ENCODE measurements at places on chromosomes 12 and 14.

GRCh38 chr12:25372969-25373817 is 122.5 kb upstream of the KRAS start:
- no peak for DNase-seq

- no peak for DNase-seq
These were observed 191.2 kb upstream of the PLXNC1 start for GRCh38 chr12:93957168-93957567.

- DNase-seq = no peak
These were observed 5.0 kb downstream of the PPTC7 start for GRCh38 chr12:110577864-110578693.

- no peak for DNase-seq
These were observed 1127.0 kb downstream of the GALC start for GRCh38 chr14:86865934-86866333.

DNA sequence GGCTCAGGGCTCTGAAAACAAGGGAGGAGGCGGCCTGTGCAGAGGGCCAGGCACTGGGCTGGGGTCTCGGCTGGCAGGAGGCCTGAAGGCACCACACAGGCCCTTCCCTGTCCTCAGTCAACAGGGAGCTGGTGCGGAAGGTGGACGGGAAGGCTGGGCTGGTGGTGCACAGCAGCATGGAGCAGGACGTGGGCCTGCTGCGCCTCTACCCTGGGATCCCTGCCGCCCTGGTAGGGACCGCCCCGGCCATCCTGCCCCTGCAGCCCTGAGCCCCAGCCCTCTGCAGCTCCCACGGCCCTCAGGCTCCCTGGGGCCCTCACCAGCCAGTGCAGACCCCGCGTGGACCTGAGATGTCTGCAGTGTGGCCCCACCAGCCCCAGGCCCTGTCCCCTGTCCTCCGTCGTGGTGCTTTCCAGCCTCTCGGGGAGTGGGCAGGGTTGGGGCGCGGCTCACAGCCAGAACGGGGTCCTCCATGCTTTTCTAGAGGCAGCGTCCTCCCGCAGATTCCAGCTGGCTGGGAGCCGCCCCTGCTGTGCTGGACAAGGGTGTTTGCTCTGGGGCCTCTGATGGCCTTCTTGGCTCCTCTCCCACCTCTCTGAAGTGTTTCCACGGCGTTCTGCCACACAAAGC is 18.1 kb downstream of the ASPG start:
- no peak for DNase-seq

- no peak for DNase-seq
These were observed 32.1 kb upstream of the HECTD1 start for GRCh38 chr14:31239741-31240140.

GRCh38 chr12:2449586-2449985 is 345.2 kb upstream of the FKBP4 start:
- DNase-seq = no peak

DNA sequence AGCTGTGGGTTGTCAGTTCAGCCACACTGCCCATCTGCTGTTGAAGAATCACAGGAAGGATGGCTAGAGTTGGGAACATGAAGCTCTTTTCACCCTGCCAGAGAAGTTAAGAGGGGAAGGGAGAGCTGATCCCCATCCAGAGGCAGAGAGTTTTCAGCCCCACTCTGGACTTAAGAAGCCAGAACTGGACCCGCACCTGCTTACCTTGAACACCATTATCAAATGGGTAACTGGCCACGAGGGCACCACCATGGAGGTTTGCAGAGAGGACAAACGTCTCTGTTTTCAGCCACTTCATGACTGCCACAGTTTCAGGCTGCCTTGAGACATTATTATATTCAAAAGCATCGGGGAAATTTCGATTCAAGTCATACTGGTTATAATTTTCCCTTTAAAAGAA is 62.0 kb downstream of the MDM2 start:
- no peak for DNase-seq

DNA sequence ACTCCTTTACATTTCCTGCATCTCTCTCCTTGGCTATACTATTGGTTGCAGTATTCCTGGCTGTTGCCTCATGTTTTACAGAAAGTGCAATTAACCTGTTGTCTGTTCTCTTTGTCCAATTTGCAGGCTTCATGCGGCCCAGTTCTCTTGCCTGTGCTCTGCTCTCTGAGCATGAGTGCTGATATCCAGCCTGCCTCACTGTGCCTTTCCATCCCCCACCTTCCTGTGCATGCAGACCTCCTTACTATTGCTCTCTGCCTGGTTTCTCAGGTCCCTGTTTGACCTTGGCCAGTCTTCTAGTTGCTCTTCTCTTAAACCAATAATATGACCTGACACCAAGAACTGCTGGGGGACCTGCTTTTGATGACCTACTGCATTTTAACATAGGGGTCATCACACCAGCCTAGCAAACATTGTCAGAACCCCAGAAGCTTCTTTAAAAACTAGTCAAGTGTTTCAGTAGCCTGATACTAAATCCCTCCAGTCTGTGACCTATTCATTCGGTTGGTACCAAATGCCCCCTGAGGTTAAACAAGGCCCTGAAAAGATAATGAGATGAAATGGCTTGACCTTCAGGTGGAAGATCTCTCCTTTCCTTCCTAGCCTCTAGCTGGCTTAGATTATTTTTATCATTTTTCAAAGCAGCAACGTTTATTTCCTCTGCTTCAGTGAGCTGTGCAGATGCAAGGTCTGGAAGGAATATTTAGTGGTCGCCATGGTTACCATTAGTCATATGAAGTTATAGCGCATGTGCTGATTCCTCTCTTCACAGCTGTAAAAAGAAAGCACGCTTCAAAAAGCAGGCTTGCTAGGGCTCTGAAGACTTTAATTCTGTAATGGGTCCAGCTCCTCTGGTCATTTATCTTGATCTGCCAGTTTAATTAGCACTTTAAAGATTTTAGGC is 216.5 kb downstream of the PHLDA1 start:
- no peak for DNase-seq

GRCh38 chr14:56262530-56262929 is 144.3 kb downstream of the PELI2 start:
- DNase-seq = no peak

GRCh38 chr12:111419784-111420183 is 14.1 kb downstream of the SH2B3 start:
- no peak for DNase-seq

- no peak for DNase-seq
These were observed 80.7 kb downstream of the FOXN3 start for GRCh38 chr14:89336338-89336737.

GRCh38 chr12:124680863-124681778 is 113.7 kb upstream of the NCOR2 start:
- no peak for DNase-seq

DNA sequence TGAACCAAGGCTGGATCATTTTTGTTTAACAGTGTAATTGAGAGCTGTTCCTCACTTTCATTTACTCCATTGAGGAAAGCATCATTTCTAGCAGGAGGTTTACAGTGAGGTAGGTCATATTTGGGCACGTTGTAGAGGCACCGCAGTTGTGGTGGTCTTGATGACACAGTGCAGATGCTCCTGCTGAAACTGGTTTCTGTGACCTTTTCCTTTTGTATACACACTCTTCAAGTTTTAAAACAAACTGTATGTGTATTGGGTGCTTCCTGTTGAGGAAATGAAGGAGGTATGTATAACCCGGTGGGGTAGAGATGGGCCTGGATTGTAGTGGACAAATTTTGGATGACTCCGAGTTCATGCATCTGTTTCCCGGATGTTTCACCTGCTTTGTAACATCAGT is 456.3 kb upstream of the RGS6 start:
- DNase-seq = no peak
